ENCODE measurements at places on chromosomes 1 and 21.

DNA sequence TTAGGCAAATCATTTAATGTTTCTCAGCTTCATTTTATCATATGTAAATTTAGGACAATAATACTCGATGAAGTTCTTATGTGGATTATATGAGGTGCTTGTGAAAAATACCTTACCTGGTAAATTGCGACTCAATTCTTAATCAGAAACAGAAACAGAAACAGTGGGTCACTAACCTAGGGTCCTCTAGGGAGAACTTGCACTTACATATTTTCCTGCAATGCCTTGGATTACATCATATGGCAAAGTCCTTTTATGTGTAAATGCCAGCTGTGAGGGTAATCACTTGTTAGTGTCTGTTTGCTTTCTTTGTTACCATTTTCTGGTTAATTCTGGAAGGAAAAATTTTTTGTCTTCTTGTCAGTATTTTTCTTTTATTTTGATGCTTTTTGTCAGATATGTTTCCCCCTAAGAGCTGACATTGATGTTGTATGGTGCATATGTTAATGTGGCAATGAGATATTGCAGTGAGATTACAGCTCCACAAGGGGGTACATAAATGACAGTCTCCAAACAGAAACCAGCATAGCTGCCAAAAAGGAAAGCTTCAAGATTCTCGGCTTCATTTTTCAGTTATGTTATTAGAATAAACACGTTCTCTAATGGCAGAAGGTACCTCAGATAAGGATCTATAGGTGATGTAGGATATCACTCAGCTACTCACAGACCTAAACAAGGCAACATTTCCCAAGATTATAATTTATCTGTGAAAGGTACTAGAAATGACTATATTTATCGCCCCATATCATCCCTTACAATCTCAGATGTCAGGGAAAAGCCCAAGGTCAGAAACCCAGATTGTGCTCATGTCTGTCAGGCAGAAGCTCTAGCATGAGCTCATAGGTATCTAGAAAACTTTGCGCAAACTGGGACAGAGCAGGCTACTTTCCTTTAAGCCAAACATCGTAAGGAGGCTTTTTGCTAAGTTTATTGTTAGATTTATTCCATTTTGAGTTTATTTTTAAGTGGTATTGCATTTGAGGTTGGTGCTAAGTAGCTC is 119.9 kb downstream of the FASLG start:
- peak; percentile 18 for DNase-seq

- no peak for DNase-seq
These were observed 38.8 kb downstream of the NGF start for GRCh38 chr1:115299266-115299665.

GRCh38 chr1:225446981-225447615 is 19.3 kb upstream of the LBR start:
- DNase-seq, result no peak

DNA sequence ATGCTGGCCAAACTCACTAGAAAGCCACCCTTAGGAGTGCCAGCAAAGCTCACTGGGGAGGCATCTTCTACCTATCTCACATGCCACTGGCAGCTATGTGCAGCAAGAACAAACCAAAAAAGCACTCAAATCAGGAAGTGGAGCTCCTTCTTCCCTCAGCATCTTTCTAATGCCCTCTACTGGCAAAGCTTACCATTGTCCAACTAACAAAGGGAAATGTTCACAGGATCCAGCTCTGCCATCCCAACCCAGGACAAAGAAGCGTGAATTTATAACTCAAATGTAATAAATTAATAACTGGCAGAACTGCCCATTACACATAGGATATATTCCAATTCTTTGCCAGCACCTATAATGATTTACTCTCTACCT is 38.9 kb downstream of the LEPR start:
- peak; percentile 50 for DNase-seq

DNA sequence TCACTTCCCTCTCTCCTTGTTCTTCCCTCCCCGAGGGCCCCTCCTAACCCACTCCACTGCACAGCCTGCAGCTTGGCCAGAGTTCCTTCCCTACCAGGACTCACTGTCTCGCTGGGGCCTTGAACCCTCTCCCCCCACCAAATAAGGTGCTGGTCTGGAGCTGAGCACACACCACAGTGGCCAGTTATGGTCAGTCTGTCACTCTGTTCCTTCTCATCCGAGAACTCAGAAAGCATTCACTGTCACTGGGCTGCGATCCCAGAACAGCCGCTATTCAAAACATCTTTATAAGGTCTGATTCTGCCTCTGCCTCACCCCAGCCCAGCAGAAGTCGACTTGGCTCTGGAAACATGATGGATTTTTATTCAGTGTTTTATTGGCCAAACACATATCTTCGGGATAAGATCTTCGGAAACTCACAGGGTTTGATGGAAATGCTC is 19.8 kb upstream of the LBR start:
- DNase-seq, result no peak

- DNase-seq, result no peak
These were observed 1.9 kb downstream of the AGO1 start for GRCh38 chr1:35884934-35885333.

- no peak for DNase-seq
These were observed 28.9 kb upstream of the VAV3 start for GRCh38 chr1:107993920-107994319.

- DNase-seq, result no peak
These were observed 264.1 kb downstream of the SRGAP2C start for GRCh38 chr1:121448851-121449250.

DNA sequence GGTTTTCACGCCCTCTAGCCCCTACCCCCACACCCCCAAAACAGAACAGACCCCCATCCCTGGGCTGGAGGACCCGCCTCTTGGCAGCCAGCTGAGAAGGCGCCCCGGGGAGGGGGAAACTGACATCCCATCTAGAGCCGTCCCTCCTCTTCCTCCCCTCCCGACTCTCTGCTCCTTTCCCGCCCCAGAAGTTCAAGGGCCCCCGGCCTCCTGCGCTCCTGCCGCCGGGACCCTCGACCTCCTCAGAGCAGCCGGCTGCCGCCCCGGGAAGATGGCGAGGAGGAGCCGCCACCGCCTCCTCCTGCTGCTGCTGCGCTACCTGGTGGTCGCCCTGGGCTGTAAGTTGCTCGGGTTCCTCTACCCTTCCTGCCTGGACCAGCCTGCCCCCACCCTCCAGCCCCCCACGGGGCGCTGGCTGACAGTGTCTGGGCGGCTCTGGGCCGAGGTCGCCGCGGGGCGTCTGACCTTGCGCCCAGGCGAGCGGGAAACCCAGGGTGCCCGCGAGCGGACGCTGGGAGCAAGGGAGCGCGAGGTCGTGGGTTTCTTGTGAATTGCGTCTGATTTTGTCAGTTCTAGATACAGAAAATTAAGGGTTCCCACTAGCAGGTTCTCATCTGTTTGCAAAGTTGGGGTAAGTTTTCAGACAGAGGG is 618 bp downstream of the JAM2 start:
- peak; percentile 86 for DNase-seq

- no peak for DNase-seq
These were observed 525 bp downstream of the RYR2 start for GRCh38 chr1:237042526-237042891.

- DNase-seq, result no peak
These were observed 228.1 kb upstream of the ST6GALNAC5 start for GRCh38 chr1:76639181-76639580.

DNA sequence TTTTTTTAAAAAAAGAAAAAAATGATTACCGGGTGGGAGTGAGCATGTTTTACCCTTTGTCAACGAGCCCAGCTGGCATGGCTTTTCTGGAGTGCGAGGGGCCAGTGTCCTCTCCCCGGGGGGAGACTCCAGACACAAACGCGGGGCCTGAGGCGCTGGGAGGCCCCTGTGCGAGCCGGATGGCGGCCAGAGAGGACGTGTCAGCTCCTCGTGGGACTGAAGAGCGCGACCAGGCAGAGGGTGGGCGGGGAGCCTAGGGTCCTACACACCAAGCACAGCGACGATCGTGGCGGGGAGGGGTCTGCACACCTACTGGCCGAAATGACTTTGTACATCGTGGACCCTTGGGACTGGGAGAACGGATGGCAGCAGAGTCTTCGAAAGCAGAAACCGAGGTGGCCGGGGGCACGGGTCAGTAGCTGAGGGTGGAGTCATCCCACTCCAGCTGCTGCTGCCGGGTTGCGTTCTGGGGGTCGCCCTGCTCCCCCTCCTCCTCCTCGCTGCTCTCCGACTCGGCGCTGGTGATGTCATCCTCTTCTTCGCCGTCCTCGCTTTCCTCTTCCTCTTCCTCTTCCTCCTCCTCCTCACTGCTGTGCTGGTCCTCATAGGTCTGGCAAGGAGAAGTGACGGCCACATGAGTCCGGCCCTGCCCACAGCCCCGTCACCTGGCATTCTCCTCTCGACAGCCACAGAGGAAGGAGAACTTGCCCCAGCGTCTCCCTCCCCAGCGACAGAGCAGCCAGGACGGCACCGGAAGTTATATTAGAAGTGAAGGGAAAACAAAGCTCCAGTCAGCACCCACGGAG is 78.8 kb downstream of the PIK3CD start:
- peak; percentile 43 for DNase-seq

- no peak for DNase-seq
These were observed at the start of gene CAMK1G for GRCh38 chr1:209583408-209583807. Gene CAMK1G (plus strand): TSS chr1:209583714. CDS start chr1:209594984, 11,270 bp downstream.

DNA sequence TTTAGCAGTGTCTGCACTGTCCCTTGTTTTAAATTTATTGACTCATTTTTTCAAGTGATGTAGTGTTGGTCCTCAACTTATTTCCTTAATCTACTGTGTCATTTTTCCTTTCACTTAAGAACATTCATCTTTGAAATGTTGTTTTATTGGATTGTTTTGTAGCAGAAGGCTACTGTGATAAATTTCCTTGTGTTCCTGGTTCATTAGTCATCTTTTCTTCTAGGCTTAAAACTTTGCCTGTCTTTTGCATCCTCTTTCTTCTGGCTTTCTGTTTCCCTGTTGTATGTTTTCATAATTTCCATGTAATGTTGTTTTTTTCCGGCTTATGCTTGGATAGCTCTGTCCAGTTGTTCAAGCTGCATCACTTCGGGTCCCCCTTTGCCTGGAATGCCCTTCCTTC is 61.9 kb downstream of the UBE2T start:
- DNase-seq, result no peak

DNA sequence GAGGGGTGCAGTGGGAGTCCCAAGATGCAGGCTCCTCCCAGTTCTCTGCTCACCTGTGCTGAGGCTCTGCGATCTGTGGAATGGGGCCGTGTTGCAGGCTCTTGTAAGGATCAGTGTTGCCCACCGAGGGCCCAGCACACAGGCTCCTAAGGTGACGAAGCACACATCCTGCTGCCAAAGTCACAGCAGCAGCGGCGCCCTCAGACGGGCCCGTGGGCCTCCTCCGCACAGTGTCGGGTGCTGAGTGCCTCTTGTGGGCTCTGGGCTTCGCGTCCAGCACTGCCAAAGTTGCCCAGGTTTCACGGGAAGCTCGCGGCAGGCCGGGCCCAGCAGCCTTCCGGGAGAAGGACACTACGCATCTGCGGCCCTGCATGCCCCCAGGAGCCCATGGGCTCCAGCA is 72.1 kb upstream of the ABCG1 start:
- DNase-seq, result no peak

DNA sequence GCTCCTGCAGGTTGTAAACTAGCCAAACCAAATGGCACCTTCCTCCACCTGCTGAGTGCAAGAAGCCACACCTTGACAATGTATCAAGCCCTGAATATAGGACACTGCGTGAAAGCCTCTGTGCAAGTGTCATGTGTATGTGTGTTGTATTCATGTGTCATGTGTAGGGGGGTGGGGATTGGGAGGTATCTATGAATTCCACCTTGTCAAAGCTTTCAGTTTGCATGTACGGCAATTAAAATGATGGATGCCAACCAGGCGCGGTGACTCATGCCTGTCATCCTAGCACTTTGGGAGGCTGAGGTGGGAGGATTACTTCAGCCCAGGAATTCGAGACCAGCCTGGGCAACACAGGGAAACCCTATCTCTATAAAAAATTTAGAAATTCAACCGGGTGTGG is 19.8 kb downstream of the CD34 start:
- DNase-seq, result no peak

- no peak for DNase-seq
These were observed 79.3 kb downstream of the SH3BGR start for GRCh38 chr21:39531064-39531463.

GRCh38 chr1:116153692-116154031 is 42.5 kb downstream of the MAB21L3 start:
- DNase-seq, result no peak

GRCh38 chr21:41222247-41223068 is 54.5 kb downstream of the BACE2 start:
- no peak for DNase-seq

DNA sequence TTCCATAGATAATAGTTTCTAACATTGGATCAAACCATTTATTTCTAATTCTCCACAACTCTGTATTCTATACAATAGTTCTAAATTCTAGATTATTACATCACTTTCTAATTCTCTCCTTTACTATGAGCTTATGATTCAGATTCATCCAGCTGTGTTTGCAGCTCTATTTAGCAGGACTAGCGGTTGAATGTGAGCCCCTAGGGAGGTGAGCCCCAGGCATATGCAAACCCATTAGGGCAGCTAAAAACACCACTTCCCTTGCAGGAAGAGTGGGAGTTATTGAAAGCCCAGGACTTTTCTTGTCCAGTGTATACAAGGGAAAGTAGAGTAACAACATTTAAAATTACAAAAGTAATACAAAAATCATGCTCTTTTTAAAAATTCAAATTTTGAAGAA is 56.9 kb downstream of the KRTAP19-8 start:
- no peak for DNase-seq

DNA sequence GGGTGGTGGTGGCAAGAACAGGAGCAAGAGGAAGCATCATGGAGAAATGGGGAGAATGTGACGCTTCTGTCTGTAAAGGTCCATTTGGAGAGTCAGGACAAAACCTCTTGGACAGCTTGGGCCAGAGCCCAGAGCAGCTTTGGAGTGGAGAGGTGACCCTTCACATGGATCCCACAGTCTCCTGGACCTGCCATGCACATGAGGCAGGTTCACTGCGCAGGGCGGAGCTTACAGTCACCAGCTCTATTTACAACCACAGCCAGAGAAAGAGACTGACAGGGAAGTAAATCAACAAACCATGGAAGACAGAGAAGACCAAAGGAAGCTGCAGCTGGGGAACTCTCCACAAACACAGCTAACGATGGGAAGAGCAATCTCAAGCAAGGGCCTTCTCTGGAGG is 828 bp upstream of the RGS8 start:
- no peak for DNase-seq

GRCh38 chr21:41201385-41201784 is 33.4 kb downstream of the BACE2 start:
- no peak for DNase-seq

- DNase-seq, result no peak
These were observed 11.9 kb downstream of the PHTF1 start for GRCh38 chr1:113747376-113747775.

DNA sequence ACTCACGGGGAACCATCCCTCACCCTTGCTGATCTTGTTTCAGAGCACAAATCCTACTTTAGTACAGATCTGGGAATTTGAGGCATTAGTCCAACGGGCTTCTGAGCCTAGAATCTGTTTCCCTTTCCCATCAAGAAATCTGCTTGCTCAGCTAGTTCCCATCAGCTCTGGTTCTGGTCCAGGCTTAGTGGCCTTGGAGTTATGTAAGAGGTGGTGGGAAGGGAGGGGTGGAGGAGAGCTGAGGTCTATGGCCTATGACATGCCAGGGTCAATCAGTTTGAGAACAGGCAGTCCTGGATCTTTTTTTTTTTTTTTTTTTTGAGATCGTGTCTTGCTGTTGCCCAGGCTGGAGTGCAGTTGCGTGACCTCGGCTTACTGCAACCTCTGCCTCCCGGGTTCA is 4.1 kb downstream of the GSTM1 start:
- no peak for DNase-seq

Measured in GM13976 (cell line).